ENCODE measurements at places on chromosomes 3 and 15.

DNA sequence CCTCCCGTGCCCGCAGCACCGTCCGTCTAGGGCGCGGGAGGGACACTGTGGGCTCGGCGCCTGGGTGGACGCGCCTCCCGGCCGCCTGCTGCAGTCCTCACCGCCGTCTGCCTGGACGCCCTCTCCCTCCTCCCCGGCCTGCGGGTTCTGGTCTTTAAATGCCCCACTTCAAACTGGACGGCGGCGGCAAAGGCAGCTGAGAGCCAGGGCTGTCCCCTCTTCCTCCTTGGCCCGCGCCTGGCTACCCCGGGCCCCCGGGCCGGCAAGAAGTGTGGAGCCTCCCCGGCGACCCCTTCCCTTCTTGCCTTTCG lies 426 bp downstream of the CBLB start:
- DNase-seq, result peak; percentile 71

DNA sequence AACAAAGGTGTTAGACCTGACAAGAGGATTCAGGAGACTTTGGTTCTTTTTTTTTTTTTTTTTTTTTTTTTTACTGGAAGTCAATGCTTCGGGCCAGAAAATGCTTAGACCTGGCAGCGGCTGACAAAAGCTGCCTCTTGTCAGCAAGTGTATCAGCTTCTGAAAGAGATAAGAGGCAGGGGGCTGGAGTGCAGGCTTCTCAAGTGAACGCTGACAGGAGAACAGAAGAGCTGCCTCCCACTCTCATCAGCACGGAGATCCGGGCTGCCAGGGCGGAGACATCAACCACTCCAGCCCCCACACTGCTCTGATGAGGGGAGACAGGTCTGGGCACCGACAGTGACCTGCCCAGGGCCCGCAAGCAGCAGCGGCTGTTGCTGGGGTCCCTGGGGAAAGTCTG lies 9.4 kb upstream of the SCN5A start:
- no peak for DNase-seq

DNA sequence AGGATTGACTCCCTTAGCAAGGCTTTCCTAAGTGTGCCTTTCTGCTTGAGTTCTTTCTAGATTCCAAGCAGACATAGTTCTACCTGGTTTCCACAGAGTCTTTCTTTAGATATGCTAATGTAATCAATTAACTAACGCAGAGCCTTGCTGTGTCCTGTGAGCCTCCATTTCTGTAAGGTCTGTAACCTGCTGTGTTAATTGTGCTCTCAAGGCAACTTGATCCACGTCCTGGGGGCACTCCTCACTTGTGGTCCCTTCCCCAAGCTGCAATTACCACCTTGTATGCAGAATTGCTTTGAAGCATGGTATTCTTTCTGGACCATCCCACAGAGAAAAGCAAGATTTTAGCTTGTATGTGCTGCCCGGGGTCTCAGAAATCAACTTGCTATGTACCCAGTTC lies 29.5 kb upstream of the THSD4 start:
- DNase-seq, result no peak

DNA sequence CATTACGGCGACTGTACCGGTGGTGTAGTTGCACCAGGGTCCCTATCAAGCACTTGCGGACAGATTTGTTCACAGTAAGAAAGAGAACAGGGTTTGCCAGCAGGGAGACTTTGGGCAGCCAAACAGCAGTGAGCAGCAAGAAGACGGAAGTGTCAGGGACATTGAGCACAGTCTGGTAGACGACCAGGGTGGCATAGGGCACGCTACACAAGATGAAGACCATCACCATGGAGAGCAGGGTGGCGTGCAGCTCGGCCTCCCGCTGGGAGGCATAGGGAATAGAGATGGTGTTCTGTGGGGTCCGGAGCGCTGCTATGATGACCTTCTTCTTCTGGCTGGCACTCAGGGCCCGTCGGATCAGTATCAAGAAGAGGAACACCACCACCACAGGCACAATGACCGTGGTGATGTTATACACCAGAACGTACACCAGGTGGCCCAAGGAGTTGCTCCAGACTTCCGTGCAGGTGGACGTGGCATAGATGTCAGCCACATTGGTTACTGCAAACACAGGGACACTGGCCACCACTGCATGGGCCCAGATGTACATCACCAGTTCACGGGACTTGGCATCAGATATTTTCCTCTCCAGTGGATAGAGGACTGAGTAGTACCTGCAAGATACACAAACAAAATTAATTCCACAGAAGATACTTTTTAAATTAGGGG lies 19.1 kb upstream of the FSIP1 start:
- DNase-seq, result peak; percentile 57

GRCh38 chr3:174220775-174221554 lies 638.2 kb upstream of the NAALADL2 start:
- no peak for DNase-seq

DNA sequence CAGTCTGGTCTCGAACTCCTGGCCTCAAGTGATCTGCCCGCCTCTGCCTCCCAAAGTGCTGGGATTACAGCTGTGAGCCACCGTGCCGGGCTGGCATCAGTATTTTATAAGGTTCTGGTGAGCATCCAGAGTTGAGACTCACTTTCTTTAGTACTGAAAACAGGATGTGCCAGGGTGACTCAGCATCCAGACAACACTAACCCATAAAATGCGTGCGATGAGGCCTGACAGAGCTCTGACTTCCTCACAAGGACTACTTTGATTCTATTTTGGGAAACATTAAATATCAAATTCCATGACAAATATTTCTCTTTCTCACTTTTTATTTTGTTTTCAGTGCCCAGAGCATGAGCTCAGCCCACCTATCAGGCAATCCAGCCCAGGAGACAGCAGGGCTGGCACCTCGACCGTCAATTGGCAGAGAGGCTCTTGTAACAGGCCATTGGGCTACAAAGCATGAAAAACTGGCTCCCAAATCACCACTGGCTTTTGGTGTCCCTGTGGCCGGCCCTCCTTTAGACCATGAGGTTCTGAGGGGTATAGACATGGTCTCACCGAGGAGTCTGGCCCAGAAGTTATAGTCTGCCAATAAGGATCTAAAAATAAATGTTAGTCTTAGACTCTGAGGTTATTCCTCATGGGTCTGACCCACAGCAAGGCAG lies 75.0 kb downstream of the FEM1B start:
- no peak for DNase-seq

- no peak for DNase-seq
These were observed 28.6 kb upstream of the PLXNA1 start for GRCh38 chr3:126954141-126954842.

GRCh38 chr3:99920481-99921376 lies 103.1 kb downstream of the CMSS1 start:
- no peak for DNase-seq

DNA sequence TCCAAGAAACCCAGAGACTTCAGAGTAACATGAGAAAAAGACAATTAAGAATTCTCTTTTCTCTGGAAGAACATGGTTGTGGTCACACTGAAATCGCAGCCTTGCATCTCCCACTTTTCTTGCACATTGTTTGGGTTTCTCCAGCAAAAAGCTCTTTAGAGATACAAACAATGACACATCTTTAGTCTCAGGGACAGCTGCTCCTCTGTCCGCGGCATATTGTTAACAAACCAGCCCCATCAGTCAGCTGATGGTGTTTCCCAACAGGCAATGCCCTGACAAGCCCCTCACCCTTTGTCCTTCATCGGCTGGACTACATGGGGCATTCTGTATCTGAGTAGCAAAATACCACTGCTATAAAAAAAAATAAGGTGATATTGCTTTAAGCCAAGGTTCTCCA lies 53.4 kb downstream of the UMPS start:
- no peak for DNase-seq

DNA sequence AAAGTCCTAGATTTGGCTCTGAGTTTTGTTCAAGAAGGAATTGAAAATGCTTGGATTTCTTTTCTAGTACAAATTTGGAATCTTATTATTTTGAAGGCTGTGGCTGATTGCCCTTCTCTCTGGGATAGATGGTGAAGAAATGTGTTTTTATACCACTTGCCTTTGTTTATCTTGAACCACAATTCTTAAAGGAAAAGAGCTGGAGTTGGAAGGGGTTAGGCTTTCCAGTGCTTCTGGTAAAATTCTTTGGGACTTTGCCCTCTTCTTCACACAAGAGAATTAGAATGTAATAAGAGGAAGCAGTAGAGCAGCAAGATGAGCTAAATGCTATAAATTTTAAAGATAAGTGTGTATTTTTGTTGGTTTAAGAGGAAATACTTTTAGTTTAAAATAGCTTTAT lies 65.8 kb downstream of the COL6A5 start:
- no peak for DNase-seq

DNA sequence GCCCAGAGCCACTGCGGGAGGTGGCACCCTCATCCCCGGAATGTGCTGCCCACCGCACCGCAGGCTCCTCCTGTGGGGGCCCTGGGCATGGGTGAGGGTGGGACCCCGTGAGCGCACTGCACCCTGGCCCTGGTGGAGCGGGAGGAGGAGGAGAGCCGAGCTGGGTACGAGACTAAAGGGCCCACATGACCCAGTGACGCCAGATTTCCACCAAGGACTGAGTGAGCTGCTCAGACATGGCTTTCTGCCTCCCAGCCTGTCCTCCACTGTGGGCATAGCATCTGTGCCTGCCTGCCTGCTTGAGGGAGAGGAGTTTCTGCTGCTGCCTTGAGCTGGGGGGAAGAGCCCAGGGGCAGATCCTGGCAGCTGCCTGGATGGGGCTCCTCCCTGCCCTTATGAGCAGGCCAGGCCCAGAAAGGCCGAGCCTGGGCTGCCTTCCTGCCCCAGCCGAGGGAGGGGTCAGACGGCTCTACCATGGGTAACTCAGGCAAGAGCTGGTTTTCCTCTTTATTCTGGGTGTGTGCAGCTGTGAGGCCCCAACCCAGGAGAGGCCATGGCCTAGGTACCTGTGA lies 88.4 kb downstream of the VGLL4 start:
- no peak for DNase-seq

- no peak for DNase-seq
These were observed 46.9 kb upstream of the MUC13 start for GRCh38 chr3:124981472-124981871.

- no peak for DNase-seq
These were observed 49.0 kb downstream of the CLDN11 start for GRCh38 chr3:170467571-170468147.

DNA sequence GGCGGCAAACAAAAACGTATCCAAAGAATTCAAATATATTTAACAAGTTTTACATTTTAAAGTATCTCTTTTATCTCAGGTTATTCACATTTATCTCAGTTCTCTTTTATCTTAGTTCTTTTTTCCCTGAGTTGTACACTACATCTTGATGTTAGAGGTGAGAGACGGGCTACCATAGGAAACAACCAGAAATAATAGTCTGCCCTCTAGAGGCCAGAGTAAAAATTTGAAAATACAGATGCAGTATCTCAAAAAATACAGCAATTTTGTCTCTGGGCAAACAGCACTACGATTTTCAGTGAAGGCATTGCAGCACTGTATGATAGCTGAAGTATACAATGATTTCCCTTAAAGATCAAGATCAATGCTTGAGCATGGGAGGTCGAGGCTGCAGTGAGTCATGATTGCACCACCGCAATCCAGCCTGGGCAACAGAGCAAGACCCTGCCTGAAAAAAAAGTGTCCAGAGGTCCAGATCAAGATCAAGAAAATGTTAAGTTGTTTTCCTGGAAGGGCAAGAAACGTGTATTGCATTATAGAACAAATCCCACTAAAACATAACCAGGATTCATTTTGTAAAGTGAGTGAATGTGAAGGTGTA lies 82.6 kb upstream of the ATP11B start:
- no peak for DNase-seq

- DNase-seq, result no peak
These were observed 250.5 kb downstream of the SHQ1 start for GRCh38 chr3:72597756-72598195.

DNA sequence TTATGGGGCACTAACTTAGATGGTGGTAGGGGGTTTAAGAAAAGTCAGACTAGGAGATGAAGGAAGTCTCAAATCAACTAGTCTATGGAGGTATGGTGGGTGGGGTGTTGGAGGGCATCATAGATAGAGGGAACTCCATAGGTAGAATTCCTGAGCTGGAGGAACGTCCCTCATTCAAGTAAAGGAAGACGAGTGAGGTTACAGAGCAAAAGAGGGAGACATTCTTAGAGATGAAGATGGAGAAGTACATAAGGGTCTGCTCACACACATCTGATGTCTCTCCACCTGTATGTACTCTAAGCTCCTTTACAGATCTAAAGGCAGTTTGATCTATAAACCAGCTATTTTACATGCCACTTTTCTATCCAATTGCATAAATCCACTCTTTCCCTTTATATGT lies 1.4 kb downstream of the PLSCR1 start:
- no peak for DNase-seq

- no peak for DNase-seq
These were observed 481.7 kb upstream of the TGFBR2 start for GRCh38 chr3:30124435-30125370.

- peak; percentile 69 for DNase-seq
These were observed 79.0 kb upstream of the DCLK3 start for GRCh38 chr3:36843065-36844051.

GRCh38 chr3:98388147-98388546 lies 2.3 kb upstream of the OR5K3 start:
- no peak for DNase-seq

- no peak for DNase-seq
These were observed 174.3 kb downstream of the XXYLT1 start for GRCh38 chr3:195096484-195097330.

GRCh38 chr3:187044206-187044605 lies 95.1 kb downstream of the RPL39L start:
- DNase-seq, result no peak

GRCh38 chr3:49310677-49311076 lies 29.2 kb downstream of the USP4 start:
- no peak for DNase-seq

- no peak for DNase-seq
These were observed 330.6 kb upstream of the EPHA6 start for GRCh38 chr3:96483781-96484180.

DNA sequence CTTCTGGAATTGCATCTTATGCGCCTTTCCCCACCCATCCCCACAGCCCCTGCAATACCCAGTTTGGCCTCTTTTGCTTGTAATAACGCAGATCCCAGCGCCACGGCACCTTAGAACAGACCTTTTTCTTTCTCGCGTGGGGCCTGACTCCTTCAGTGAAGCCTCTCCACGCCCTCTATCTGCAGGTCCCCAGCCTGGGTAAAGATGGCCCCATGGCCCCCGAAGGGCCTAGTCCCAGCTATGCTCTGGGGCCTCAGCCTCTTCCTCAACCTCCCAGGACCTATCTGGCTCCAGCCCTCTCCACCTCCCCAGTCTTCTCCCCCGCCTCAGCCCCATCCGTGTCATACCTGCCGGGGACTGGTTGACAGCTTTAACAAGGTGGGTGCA lies 594 bp downstream of the CRELD1 start:
- DNase-seq, result no peak

DNA sequence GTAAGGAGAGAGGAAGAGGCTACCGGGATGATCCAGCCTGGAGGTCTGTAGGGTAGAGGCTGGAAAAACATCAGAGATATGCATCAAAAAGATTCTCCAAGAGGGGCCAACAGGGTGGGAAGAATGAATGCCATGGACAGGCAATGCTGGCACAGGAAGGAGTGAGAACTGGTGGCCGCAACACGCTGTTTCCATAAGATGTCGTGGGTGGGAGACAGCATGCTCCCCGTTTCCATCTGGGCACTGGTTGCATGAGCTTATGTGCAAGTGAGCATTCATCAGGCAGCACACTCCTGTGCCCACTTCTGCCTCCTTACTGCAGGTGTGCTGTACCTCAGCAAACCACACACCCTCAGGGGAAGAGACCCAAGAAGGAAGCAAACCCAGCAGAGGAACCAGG lies 59.4 kb downstream of the GABRB3 start:
- DNase-seq, result no peak
